Mesendoderm (in vitro differentiated cells): ENCODE measurements at places on chromosomes 12 and 14.

DNA sequence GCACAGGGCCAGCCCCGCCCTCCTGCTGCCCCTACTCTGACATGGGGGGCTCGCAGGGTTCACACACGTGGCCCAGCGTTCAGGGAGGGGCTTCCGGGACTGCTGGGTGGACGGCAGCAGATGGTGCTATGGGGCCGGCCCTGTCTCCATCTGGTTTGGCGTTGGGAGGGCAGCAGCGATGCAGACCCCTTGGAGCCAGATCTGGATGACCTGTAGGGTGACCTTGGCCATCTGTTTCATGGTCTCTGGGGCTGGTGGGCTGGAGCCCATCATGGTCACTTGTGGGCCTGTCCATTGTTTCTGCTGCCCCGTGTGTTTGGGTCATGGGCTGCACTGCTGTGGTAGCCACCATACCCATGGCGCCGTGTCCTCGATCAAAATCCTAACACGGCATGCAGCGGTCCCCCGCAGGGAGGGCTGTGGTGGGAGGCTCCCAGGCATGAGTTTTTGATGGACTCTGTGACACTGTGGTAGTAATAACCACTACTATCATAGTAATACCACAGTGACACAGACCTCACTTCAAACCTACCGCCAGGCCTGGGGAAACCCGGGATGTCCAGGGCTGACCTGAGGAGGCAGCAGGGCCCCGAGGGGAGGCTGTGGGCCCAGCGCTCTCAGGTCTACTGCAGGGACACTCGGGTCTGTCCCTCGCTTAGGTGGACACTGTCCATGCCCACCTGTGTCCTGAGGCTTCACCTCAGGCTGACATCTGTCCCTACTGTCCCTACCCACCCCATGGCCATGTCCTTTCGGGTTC, 359.4 kb downstream of the TMEM121 start:
- H3K4me3 ChIP-seq, result no peak overlapping the region
- H3K4me1 ChIP-seq, result no peaks in the 10 kb centered on the region
- no peaks in the 10 kb centered on the region for H3K27me3 ChIP-seq
- no peaks in the 10 kb centered on the region for H3K36me3 ChIP-seq
- H3K27ac ChIP-seq, result no peak overlapping the region

DNA sequence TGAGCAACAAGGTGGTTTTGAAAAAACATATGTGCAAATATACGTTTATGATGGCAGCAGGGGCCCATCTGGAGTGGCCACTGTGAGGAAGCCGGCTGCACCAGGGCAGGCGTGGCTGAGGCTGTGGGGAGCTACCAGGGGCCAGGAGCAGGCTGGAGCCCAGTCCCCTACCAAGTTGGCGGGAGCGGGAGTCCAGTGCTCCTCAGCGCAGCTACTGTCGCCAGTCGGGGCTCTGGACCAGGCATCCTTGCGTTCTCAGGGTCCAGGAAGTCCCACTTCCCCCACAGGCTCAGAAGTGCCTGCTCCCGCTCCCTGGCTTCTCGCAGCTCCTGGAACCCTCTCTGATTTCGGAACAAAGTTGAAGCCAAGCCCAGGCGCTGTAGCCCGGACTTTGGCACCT, 1377.5 kb upstream of the FLRT2 start:
- no peak for DNase-seq
- H3K27me3 ChIP-seq, result no peaks in the 10 kb centered on the region
- no peaks in the 10 kb centered on the region for H3K36me3 ChIP-seq
- no peak overlapping the region for H3K4me3 ChIP-seq
- H3K4me1 ChIP-seq, result no peaks in the 10 kb centered on the region
- H3K27ac ChIP-seq, result no peak overlapping the region

- H3K27ac ChIP-seq, result no peak overlapping the region
- no peaks in the 10 kb centered on the region for H3K27me3 ChIP-seq
- DNase-seq, result no peak
- H3K4me1 ChIP-seq, result no peaks in the 10 kb centered on the region
Observed at GRCh38 chr12:12425616-12426015, 68.7 kb downstream of the BORCS5 start.

DNA sequence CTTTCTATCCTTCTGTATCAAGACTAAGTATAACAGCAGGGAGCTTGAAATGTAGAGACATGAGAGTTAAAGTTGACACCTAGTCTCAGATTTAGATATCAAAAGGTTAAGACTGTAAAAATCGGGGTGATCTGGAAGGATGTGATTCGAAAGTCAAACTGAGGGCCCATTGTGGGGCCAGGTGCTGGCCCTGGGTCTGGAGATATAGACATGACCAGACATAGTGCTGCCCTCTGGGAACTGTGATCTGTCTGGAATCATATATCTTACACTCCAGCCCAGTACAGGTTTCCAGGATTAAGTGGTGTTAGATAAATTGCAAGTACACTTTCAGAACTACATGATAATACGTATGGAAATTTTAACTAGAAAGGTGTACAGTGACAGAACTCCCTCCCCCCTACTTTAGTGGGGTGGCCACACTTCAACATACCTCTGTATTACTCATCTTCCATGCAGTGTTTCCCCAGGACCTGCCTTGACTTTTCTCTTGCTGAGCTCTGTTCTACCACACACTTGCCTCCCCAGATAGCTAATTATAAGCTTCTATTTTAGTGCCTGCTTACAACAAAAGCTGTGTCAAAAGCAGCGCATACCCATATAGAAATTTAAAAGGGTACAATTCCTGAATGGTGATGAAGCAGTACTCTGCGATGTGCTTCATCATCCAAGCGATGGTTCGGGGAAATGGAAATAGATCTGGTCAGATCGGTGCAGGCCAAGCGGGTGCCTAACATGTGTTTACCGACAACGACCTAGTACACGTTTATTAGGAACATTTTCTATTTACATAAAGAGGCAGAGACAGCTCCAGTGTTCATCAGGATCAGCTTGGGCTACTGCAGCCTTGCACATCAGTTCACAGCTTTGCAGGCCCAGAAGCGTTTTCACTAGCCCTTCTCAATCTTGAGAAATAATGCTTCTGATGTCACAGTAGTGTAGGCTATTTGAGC, 68.7 kb downstream of the ARF6 start:
- H3K4me3 ChIP-seq, result no peak overlapping the region
- no peak for DNase-seq
- no peak overlapping the region for H3K27ac ChIP-seq
- H3K27me3 ChIP-seq, result no peaks in the 10 kb centered on the region
